ENCODE measurements at places on chromosomes 3 and 15.

DNA sequence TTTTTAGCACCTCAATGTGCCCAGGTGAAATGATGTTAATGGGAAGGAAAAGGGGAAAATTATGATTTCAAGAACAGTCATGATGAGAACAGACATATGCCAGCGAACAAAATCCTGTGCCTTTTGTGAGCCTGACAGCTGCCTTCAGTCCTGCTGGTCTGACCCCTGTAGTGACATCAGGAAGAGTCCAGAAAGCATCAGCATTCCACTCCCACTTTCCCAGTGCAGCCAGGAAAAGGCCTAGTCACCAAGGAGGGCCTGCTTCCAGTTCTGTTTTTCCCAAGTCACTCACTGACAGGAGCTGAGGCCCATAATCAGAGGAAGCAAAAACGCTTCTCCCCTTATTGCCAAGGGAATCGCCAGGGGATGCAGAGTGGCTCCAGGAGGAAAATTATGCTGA is 218.4 kb downstream of the ABHD5 start:
- no peak for DNase-seq

DNA sequence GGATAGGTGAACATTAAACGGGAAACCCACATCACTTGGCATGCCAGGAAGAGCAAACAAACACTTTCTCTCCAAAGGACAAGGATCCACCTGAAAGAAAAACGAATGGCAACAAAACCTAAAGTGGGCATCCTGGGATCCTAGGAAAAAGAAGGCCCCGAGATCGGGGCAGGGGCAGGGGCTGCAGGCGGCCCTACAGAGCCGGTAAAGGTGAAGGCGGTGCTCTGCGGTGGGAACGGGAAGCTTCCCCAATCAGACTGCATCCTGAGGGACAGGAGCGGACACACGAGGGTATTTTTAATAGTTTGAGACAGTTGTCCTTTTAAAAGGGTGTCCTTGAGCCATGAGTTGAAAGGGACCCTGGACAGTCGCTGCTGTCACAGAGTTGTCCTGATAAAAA is 24.9 kb upstream of the GABRA5 start:
- DNase-seq = no peak

DNA sequence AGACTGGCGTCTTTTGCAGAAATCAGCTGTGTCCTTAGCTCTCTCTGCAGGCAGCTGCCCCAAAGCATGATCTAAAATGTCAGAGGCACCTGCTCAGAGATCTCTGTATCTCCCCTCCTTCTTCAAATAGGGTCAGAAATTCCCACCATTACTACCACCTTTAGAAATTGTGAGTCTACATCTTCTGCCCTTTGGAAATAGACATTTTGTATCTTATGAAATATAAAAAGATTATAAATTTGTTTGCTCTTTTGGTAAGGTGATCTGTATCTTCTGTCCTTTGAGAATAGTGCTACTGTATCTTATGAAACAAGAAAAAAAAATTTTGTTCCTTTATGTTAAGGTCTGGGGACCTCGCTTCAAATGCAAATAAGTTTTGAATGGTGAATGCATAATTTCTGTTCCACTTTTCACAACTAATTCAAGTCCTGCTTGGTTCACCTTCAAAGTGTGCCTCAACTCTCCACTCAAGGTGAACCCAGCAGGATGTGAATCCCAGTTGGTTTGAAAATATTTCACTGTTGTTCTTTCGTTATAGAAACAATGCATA is 28.3 kb upstream of the GPD1L start:
- DNase-seq = no peak

- DNase-seq = no peak
Observed at GRCh38 chr15:75693501-75694240, 19.0 kb downstream of the CSPG4 start.
